Fibroblast of skin of left quadriceps (primary cell): ENCODE measurements at places on chromosomes 2 and 18.

GRCh38 chr2:62344472-62344871 lies 148.6 kb downstream of the B3GNT2 start:
- no peak for DNase-seq

DNA sequence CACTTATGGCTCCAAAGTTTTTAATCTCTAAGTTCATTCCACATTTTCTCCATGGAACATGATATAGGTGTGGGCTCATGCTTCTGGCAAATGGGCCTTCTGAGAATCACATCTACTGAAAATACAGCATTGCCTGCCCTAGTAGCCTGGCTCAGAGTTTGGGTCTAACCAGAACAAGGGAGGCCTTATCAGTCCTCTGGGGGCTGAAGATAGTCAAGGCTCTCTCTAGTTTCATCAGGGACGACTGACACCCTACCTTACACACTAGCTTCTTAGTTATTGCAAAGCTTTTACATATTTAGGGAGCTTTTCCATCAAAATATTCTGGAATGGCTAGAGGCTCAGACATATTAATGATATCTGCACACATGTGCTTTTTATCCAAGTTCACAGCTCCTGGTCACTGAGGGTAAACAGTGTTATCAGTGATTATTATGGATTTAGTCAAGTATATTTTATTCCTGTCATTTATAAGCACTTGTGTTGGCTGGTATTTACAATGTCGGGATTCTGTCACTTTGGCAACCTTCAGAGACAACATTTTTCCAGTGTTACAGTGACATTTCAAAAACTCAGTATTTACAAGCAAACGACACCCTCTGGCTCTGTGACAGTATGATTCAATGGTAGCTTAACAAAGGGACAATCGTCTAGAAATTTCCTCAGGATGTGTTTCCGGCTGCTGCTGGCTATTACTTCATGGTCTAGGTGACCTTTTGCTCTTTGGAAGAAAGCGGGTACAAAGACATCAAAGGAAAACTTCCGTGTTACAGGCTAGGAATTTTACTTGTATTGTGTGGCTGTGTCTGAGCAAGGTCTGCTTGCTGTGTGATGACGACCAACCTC lies 200.6 kb downstream of the TCF4 start:
- no peak for DNase-seq

- DNase-seq: no peak
Measured at GRCh38 chr2:210541290-210541902, 15.0 kb upstream of the CPS1 start.

GRCh38 chr2:222196159-222196558 lies 102.6 kb downstream of the PAX3 start:
- no peak for DNase-seq

GRCh38 chr2:157900684-157901083 lies 24.6 kb upstream of the ACVR1 start:
- no peak for DNase-seq

DNA sequence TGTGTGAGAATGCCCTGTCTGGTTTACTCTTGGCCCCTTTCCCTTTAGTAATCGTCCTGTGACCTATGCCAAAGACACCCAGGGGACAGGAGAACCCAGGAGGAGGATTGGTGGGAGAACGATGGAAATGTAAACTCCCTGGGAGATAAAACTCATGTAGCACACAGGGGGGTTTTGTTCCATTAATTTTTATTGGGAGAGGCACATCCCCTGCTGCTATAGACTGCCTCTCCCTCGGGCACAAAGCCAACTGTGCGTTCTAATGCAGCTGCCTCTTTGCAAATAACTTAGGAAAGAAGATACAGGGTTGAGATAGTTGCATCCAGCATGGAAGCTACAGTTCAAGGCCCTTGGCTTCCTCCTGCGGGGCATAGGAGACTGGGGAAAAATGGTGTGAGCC lies 489.6 kb downstream of the SLC4A3 start:
- no peak for DNase-seq

DNA sequence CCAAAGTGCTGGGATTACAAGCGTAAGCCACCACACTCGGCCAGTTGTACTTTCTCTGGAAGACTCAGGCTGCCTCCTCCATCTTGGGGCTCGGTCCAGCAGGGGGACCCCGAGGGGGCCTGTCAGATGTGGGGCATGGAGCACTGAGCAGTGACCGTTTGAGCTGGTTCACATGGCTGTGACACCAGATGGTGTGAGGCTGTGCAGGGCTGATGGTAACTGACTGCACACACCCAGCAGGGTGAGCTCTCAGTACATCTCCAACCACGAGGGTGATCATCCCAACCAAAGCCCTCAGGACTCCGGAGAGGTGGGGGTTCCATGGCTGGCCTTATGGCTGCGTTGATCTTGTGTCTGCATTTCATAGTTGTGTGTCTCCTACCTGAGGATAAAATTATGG lies 63.4 kb downstream of the FAM168B start:
- no peak for DNase-seq

GRCh38 chr2:234425639-234426603 lies 71.0 kb downstream of the ARL4C start:
- no peak for DNase-seq

DNA sequence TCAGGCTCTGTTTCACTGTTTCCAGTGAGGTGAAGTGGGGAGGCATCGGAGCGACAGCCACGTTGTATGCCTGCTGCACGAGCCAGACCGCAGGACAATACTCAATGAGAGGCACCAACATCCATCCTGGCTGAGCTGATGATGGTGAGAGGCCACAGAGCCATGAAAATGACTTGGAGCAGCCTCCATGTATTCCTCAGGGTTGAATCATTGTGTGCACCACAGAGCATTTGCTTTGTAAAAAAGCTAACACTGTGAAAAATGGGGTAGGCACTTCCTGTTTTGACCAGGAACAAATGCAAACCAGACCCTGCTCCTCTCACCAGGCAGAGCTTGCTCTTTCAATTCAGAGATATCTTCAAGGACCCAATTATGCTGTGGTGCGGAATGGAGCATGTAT lies 87.2 kb downstream of the LPIN1 start:
- DNase-seq: peak; percentile 85

GRCh38 chr18:25235401-25236042 lies 116.4 kb downstream of the ZNF521 start:
- DNase-seq: no peak

- peak; percentile 91 for DNase-seq
Measured at GRCh38 chr2:240921311-240921994, 15.3 kb downstream of the CROCC2 start.

DNA sequence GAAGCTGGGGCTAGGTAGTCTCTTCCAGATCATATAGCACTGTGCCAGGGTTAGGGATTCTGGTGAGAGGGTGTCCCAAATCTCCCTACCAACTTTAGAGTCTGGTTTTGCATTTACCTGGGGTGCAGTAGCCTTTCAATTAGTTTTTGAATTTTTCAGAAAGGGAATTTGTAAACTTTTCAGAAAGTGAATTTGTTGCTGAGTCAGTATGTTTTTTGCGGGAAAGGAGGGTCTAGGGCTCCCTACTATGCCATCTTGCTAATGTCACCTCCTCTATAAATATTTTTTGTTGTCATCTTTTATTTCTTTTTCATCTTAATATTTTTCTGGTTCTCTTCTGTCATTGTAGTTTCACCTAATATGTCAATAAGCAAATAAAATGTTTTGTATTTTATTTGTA lies 95.8 kb upstream of the FAM98A start:
- DNase-seq: no peak
